ENCODE measurements at places on chromosomes 4 and X.
A peak's percentile ranks its signal among the peaks of the same experiment; 100 is the strongest.

GRCh38 chrX:9525511-9526248 lies 60.8 kb downstream of the TBL1X start:
- peak; percentile 11 for DNase-seq

DNA sequence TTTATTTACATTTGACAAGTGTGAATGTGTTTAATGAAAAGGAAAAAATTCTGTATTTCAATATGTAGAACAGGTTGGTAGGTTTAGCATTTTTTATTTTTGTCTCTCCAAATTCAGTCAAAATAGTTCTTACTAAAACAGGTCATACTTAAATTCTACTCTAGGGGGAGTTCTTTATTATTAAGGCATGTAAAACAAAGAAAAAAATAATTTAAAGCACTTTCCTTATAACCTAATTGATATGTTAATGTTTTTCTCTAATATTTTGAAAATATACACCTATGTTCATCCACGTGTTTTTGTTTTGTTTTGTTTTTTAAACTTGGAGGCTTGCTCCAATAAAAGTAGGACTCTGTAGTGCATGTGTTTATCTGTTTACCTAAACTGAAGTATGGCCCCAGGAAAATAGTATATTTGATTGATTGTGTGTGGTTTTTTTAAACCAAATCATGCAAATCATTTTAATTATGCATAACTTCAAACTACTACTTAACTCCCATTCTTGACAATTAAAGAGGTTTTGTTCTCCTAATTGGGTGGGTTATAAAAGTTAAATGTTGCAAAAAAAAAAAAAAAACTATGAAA lies 562.7 kb downstream of the RPA4 start:
- DNase-seq, result no peak

GRCh38 chr4:499567-499966 lies 557 bp downstream of the PIGG start:
- DNase-seq, result no peak

DNA sequence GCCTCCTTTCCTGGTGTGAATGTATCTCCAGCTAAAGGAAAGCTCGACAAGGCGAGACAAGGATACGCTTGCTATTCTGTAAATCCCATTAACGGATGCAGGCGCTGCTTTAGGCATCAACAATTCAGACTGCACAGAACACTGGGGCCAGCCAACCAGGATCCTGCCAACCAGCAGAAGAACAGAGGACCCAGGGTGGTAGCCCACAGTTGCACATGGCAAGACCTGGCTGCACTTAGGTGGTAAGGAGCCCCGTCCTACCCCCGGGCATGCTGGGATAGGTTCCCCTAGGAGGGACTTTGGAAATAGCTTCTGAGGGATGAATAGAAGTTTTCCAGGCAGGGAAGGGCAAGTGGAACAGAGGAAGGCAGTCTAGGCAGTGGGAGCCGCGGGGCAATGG lies 20.7 kb downstream of the PSAPL1 start:
- no peak for DNase-seq

DNA sequence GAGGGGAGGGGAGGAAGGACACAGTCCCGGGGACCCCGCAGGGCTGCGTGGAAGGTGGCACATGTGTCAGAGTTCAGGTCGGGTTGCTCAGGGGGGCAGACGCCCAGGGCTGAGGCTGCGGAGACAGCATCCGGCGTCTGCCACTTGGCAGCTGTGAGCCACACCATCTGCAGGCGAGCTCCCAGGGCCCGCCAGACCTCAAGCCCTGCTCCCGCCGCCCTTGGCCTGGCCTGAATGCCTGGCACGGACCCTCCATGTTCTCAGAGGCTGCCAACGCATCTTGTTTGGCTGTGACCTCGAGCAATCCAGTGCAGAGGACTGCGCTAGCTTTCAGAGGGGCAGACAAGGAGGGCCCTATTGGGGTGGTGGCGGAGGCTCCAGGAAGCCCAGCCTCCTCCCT lies 5.1 kb downstream of the BGN start:
- no peak for DNase-seq

DNA sequence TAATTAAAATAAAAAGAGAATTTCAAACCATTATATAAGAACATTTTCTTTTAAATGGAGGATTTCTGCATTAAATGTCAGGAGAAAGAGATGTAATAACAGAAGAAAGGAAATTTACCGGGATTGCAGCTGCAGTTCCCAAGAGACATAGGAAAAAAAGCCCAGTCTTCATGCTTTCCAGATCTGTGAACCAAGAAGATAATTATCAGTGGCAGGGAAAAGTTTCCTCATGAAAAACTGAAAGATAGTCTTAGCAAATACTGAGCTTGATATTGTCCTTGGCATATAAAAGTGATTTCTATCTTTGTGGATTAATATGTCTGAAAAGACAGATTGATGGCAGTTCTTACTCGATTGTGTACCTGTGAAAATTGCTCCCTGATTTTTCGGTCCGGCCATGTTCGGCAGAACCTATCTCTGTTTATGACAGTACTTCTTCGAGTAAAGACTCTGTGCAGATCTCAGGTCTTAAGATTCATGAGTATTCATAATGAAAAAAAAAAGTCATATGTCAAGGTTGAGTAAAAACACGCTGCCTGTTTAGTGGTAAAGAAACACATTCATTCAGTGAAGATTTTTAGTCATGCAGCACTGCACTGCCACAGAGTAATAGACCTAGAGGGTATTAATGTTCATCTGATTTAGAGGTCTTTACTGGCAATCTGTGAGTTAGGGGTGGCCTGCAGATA lies 29.6 kb downstream of the SPARCL1 start:
- DNase-seq, result no peak

DNA sequence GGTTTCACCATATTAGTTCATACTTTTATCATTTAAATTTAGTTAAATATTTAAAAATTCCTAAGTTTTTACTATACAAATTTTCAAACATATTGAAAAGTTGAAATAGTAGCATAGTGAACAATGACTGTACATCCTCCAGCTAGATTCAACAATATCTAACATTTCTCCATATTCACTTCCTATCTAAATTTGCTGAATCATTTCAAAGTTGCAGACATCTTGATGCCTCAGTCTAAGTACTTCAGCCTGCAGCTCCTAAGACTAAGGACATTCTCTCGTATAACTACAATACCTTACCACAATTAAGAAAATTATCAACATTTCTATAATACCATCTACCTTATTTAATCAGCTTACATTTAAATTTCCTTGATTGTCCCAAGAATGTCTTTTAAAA lies 132.7 kb downstream of the TMEM164 start:
- no peak for DNase-seq

DNA sequence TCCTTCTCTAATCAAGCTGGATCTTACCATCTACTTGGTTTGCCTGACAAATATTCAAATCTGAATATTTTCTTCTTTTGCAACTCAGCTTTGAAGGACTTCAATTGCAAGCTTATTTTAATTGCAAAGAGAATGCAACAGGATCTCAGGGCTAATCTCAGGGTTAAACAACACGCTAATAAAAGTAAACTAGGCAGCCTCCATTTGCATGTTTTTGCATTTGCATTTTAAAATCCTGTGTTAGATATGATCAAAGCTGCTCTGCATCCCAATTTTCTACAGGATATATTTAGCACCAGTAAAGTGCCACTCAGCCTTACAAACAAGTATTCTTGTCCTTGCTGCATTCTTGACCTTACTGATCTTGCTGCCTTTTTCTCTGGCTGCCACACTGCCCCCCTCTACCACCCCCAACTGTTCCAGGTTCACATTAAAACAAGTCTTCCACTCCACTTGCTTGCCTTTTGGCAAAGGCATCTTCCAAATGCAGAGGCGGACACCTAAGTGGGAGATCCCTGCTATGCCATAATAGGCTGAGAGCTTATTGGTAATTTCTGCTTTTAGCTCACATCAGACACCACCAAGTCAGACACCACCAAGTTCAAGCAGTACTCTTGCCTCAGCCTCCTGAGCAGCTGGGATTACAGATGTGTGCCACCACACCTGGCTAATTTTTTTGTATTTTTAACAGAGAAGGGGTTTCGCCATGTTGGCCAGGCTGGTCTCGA lies 48.1 kb downstream of the GPRIN3 start:
- DNase-seq, result no peak

DNA sequence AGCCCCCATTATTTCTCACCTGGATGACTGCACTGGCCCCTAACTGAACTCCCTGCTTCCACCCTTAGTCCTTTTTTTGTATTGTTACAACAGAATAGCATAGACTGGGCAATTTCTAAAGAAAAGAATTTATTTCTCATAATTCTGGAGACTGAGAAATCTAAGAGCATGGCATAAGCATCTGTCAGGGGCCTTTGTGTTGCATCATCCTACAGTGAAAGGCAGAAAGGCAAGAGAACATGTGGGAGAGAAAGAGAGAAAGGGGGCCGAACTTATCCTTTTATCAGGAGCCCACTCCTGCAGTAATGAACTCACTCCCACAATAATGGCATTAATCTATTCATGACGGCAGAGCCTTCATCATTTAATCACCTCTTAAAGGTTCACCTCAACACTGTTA lies 122.1 kb downstream of the EFNB1 start:
- no peak for DNase-seq

DNA sequence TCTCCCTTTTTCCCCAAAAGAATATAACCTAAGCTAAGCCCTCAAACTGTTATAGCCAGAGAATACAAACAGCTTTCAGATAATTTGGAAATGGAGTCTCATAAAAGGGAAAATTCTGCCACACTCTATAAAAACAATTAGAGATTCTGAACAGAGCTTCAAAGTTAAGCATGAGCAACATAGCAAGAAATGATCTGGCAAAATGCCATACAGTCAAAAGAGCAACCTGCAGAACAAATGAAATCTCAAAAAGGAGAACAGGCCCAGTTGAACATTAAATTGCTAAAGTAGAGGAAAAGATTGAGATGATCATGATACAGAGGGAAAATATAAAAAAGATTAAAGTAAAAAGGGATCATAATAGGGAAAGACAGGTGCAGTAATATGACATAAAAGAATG lies 250.5 kb downstream of the TLL1 start:
- no peak for DNase-seq

- no peak for DNase-seq
Observed at GRCh38 chrX:21757960-21758359, at the start of gene SMPX. Gene SMPX (minus strand): TSS chrX:21758116. CDS start chrX:21754290, 3,826 bp downstream.
